Urinary bladder (tissue), 4 donors: ENCODE measurements at places on chromosomes 16 and 17. TPM values are rescaled to one million over a fixed set of nuclear protein-coding genes. Genes with fewer than 3 reads are reported as not detected.

Gene TELO2
- total RNA-seq, result 10.6 TPM

Gene STUB1
- total RNA-seq, result 29.4 TPM

Gene PPM1D
- total RNA-seq, result 17.0 TPM

Gene CCL4L2
- total RNA-seq, result 2.0 TPM

Gene NUDT7
- total RNA-seq, result 11.6 TPM

Gene KRT25
- total RNA-seq, result not detected

GRCh38 chr17:18136357-18136756 is 27.8 kb downstream of the MYO15A start:
- no peak for DNase-seq

DNA sequence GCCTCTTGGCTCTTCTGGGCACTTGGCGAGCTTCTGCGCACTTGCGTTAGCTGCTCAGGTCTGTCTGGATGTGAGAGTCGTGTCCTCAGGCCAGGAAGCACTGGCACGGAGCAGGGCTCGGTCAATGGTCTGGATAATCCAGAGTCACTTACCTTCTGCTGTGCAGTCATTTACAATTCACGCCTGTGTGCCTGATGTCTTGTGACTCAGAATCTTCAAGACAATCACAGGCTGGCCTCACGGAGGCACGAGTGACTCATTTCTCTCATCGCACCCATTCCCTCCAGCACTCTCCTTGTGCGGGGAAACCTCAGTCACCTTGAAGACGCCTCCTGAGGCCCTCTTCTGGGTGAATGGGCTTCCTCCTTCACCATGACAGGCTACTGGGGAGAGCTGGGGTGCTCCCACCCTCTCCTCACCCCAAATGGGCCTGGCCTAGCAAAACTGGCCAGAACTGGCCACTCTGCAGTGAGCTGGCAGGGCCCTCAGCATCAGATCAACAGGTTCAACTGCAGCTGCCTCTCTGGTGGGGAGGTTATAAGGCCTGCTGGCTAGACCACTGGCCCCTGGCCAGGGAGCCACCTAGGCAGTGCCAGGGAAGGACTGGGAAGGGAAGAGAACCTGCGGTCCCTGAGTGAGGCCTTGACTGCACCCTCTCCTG is 1.9 kb upstream of the CAPN15 start:
- no peak for DNase-seq

GRCh38 chr17:67773246-67773645 is 52.1 kb upstream of the BPTF start:
- DNase-seq, result no peak

DNA sequence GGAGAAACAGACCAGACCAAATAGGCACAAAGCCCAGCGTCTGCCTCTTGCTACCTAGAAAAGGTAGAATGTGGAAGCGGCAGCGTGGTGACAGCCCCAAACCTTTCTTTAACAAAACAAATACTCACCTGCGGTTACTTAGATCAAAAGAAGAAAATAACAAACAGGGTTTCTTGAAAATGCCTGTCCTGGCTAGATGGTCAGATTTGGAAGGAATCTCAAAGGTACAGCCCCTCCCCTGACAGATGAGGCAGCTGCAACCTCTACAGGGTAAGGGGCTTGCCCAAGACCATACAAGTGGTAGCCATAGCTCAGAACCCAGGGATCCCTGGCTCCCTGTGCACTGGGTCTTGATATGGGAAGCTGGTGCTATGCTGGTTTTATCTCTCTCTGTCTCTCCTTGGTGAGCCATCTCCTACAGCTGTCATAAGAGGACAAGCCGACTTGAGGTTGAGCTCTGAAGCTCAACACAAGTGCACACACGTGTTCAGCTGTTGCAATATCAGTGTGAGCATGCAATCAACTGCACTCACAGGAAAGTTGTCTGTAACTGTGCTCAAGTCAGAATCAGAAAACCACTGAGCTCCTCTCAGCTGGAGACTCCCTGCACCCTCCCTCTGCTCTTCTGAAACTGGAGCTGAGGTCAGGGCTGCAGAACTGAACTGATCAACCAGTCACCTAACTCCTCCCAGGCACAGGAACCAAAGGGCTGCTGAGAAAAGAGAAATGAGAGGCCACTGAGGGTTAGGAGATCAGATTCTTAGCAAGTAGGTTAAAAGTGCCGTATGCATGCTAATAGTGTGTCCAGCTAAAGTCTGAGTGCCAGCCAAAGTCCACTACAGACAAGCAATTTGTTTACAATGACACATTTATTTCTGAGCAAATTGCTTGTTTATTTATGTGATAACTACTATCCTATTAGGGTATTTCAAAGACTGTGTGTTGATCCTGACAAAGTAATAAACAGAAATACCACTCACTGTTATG is 6.1 kb upstream of the RNF157 start:
- no peak for DNase-seq

- DNase-seq, result no peak
These were observed 1.4 kb upstream of the CBX2 start for GRCh38 chr17:79776376-79777119.

GRCh38 chr16:15517743-15518377 is 83.5 kb downstream of the BMERB1 start:
- DNase-seq, result no peak
